ENCODE measurements at places on chromosomes 12 and 14. TPM values are rescaled to one million over a fixed set of nuclear protein-coding genes. Genes with fewer than 3 reads are reported as not detected.

AJUBA gene
- 1.5 TPM for total RNA-seq

WNT1 gene
- not detected for total RNA-seq

CCDC177 gene
- total RNA-seq = not detected

CYP46A1 gene
- total RNA-seq = 0.14 TPM

LUM gene
- total RNA-seq = not detected

PLCZ1 gene
- total RNA-seq = not detected

TMEM260 gene
- total RNA-seq = 11.6 TPM

SLC39A2 gene
- total RNA-seq = 0.27 TPM

IFI27 gene
- 3.0 TPM for total RNA-seq

VRTN gene
- total RNA-seq = not detected

RFX4 gene
- total RNA-seq = not detected

TPCN1 gene
- total RNA-seq = 111 TPM

HCAR1 gene
- total RNA-seq = 1.8 TPM

SMAGP gene
- total RNA-seq = 0.41 TPM

LMBR1L gene
- total RNA-seq = 64.0 TPM

MYH6 gene
- not detected for total RNA-seq

FLVCR2 gene
- 18.3 TPM for total RNA-seq

ITGB7 gene
- total RNA-seq = 76.3 TPM

GUCY2C gene
- total RNA-seq = not detected

FOXN4 gene
- not detected for total RNA-seq

TMCC3 gene
- not detected for total RNA-seq

AQP6 gene
- total RNA-seq = not detected

INHBE gene
- 0.23 TPM for total RNA-seq

ATG2B gene
- 21.2 TPM for total RNA-seq

CCDC184 gene
- 0.25 TPM for total RNA-seq

SRRM4 gene
- not detected for total RNA-seq

TAS2R31 gene
- total RNA-seq = 4.4 TPM

ALG10B gene
- 23.2 TPM for total RNA-seq

PYGL gene
- 1.8 TPM for total RNA-seq

TNS2 gene
- 2.1 TPM for total RNA-seq

REP15 gene
- 1.0 TPM for total RNA-seq

GPD1 gene
- total RNA-seq = 0.35 TPM

PLA2G1B gene
- total RNA-seq = not detected

MYBPC1 gene
- not detected for total RNA-seq

DIO3 gene
- not detected for total RNA-seq

FAM90A1 gene
- total RNA-seq = 0.47 TPM

LLPH gene
- 27.2 TPM for total RNA-seq

NELL2 gene
- total RNA-seq = 47.5 TPM

EGLN3 gene
- 8.3 TPM for total RNA-seq

PCNX1 gene
- 67.4 TPM for total RNA-seq

ERBB3 gene
- 0.34 TPM for total RNA-seq

SDSL gene
- 2.9 TPM for total RNA-seq

RNU6-7 gene
- total RNA-seq = not detected

DDN gene
- 1.1 TPM for total RNA-seq

ZDHHC22 gene
- not detected for total RNA-seq

Measured in activated naive CD4-positive, alpha-beta T cell treated with anti-CD3 and anti-CD28 coated beads, Interleukin-2, amount 50 U/mL, for 72 hours (primary cell).